ENCODE measurements at places on chromosomes 5 and 9.

- DNase-seq: no peak
Observed at GRCh38 chr5:91302305-91302704, 80.8 kb downstream of the ARRDC3 start.

GRCh38 chr5:132394667-132395259 is 25.3 kb downstream of the SLC22A5 start:
- DNase-seq: no peak

GRCh38 chr5:14266686-14267085 is 123.5 kb downstream of the TRIO start:
- no peak for DNase-seq

DNA sequence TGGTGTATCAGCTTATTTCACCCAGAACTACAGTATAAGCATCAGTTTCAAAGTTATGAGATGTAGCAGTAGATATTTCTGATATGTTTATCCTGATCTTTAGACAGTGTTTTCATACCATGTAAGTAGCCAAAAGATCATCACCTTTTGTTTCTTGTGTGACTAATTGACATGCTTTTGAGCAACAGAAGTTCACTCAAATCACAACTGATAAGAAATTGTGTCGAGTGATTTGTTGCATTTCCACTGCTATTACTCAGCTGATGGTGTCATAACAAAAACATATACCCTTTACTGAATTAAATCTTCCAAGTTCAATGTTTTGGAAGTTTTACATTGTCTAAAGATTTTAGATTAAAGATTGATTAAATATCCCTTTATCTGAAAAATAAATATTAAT is 324.5 kb downstream of the TUSC1 start:
- no peak for DNase-seq
